ENCODE measurements at places on chromosomes 1 and 21.

DNA sequence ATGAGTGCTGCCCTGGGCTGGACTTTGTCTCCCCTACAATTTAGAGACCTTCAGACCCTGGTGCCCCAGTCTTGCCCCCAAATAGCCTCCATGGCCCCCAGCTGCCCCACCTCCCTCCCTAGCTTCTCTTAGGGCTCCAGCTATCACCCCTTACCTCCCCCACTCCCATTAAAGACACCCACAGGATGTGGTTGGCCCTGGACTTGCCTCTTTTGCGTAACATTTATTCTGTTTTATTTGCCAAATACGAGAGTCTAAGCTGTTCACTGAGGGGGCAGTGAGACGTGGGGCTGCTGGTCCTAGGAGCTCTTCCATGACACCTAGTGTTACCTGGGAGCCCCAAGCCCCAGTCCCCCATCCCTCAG lies 4.5 kb downstream of the ZC3H12A start:
- DNase-seq, result no peak

GRCh38 chr1:211876851-211877590 lies 46.5 kb upstream of the LPGAT1 start:
- DNase-seq, result no peak

DNA sequence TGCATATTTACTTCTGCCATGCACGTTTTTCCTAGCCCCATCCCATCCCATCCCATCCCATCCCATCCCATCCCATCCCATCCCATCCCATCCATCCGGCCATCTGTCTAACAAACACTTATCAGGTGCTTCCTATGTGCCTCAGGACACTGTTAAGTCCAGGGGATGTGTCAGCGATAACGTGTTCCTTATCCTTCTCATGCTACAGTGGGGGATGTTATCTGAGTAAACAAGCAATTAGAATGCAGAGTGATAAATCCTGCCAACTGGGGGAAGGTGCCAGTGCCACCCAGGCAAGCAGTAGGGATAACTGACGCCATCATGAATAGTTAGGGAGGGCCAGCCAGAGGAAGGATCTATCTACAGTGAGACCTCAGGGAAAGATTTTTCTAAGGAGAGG lies 304.2 kb downstream of the CAMTA1 start:
- no peak for DNase-seq

DNA sequence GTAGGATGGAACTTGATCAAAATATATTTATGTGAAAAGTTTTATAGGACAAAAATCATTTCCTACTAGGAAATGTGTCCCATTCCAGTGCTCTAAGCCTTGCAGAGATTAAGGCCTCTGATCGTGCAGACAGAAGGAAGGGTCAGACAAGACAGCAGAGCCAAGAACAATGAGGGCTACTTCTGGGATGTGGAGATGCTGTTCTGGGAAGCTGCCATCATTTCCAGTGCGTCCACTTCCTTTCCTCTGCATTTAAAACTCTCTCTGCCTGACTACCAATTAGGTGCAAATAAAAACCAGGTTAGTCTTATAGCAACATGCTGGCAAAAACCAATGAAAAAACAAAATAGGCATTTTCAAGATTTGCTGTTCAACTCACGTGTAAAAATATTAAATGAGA lies 36.1 kb downstream of the BEND5 start:
- DNase-seq, result no peak

- DNase-seq, result no peak
Measured at GRCh38 chr1:170703591-170703990, 39.7 kb downstream of the PRRX1 start.

GRCh38 chr21:43626390-43626789 lies 32.9 kb downstream of the HSF2BP start:
- DNase-seq, result no peak

- no peak for DNase-seq
Measured at GRCh38 chr1:9193233-9193625, 41.3 kb upstream of the H6PD start.

- DNase-seq, result no peak
Measured at GRCh38 chr1:61056573-61057439, 25.6 kb upstream of the NFIA start.

DNA sequence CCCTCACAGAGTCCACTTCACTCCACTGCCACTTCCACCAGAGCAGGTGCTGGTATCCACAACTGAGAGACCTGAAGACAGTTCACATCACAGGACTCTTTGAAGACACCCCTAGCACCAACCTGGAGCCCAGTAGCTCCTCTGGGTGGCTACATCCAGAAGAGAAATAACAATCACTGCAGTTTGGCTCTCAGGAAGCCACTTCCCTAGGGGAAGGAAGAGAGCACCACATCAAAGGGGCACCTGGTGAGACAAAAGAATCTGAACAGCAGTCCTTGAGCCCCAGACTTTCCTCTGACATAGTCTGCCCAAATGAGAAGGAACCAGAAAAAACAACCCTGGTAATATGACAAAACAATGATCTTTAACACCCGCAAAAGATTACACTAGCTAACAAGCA lies 113.2 kb downstream of the TENT5C start:
- DNase-seq, result no peak

DNA sequence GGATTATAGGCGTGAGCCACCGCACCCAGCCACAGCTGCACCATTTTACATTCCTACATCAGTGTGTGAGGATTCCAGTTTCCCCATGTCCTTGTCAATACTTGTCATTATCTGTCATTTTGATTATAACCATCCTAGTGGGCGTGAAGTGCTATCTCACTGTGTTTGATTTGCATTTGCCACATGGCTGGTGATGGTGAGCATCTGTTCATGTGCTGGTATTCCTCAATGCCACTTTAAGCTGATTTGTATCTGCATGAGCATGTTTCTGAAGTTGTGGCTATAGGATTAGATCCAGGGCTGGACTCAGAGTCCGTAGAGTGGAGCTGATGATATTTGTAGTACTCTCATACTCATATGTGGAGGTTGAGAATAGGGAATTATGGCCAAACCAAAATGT lies 36.6 kb downstream of the SRRM1 start:
- no peak for DNase-seq

DNA sequence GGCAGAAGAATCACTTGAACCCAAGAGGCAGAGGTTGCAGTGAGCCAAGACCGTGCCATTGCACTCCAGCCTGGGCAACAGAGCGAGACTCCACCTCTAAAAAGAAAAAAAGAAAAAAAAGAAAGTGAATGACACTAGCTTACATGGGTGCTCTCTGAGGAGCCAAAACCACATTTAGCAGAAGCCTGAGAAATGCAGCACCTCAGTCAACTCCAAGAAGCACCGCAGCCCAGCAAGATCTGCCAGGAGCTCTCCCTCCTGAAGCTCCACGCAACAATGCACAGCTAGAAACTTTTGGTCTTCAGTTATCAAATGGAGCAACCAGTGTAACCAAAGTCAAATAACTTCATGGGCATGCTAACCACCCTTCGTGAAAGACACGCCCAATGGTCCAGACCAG lies 229.1 kb downstream of the SETD4 start:
- DNase-seq, result no peak

- no peak for DNase-seq
Measured at GRCh38 chr21:38824124-38824822, 18.5 kb downstream of the ETS2 start.

GRCh38 chr1:36160949-36161485 lies 5.1 kb downstream of the MAP7D1 start:
- DNase-seq, result no peak

GRCh38 chr1:241688940-241689368 lies 36.9 kb downstream of the WDR64 start:
- no peak for DNase-seq

- DNase-seq, result no peak
Measured at GRCh38 chr1:16175610-16176553, 20.0 kb upstream of the EPHA2 start.

DNA sequence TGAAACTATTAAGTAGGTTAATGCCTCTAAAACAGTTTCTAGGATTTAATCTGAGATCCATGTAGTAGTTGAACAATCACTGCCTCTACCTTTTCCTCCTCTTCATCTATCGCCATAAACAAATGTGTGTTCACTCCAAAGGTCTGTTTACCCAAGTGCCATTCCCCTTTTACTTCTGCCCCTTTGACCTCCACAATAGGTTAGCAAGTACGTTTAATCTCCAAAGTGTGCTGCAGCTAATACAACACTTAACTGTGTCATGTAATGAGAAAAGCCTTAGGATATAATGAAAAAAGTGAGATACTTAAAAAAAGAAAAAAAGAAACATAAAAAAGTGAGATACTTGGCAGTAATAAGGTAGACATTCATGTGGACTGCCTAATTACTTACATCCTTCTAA lies 28.2 kb downstream of the GPBP1L1 start:
- no peak for DNase-seq

- no peak for DNase-seq
Measured at GRCh38 chr1:192343344-192343743, 26.6 kb downstream of the RGS21 start.

GRCh38 chr1:5575396-5575940 lies 416.8 kb downstream of the NPHP4 start:
- no peak for DNase-seq

GRCh38 chr1:52628614-52629324 lies 4.2 kb upstream of the SHISAL2A start:
- DNase-seq, result no peak

- DNase-seq, result no peak
Measured at GRCh38 chr1:40583980-40584379, 52.5 kb downstream of the ZNF684 start.

GRCh38 chr21:34813266-34813894 lies 144.6 kb downstream of the CLIC6 start:
- DNase-seq, result no peak

GRCh38 chr1:4655674-4656532 lies 1.5 kb downstream of the AJAP1 start:
- DNase-seq, result no peak

GRCh38 chr1:39333296-39333695 lies 128.8 kb downstream of the MACF1 start:
- DNase-seq, result no peak

- no peak for DNase-seq
Measured at GRCh38 chr1:208207388-208208131, 36.6 kb downstream of the PLXNA2 start.

DNA sequence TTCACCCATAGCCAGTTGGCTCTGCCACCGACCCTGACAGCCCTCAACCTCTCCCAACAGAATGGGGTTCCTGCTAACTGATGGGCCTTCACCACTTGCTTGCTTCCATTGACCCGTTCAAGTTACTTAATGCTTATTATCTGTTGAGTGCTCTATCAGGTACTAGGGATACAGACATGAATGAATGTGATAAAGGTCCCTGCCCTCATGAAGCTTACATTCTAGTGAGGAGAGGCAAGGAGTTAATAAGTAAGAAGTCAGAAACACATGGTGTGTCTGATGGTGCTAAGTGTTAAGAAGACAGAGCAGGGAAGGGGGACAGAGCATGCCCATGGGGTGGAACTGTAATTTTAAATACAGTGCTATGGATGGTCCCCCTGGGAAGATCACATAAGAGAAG lies 107.5 kb upstream of the JUN start:
- DNase-seq, result no peak
